ENCODE measurements at places on chromosomes 2 and 18.

DNA sequence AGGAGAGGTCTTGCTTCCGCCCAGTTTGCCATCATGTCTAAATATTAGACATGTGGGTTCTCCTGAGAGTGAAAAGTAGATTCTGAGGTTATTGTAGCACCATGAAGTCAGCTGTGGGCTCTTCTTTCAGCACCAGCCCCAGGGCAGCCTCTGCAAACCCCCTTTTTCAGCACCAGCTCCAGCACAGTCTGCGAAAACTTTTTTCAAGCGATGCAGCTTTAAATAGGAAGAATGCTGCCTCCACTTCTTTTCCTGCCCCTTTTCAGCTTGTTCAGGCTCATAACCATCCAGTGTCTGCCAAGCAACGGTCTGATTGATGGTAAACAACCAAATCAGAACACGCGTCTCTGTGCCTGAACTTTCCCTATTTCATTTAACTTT is at the start of gene COL5A2:
TSS of gene COL5A2 (minus strand) at position 192 of the 381 bp plus-strand sequence. CDS start at position 35, 157 bp downstream.
- DNase-seq, result peak; percentile 58

- no peak for DNase-seq
These were observed 12.2 kb downstream of the ASIC4 start for GRCh38 chr2:219526320-219527075.

- peak; percentile 18 for DNase-seq
These were observed 549.0 kb upstream of the VRK2 start for GRCh38 chr2:57497489-57498096.

DNA sequence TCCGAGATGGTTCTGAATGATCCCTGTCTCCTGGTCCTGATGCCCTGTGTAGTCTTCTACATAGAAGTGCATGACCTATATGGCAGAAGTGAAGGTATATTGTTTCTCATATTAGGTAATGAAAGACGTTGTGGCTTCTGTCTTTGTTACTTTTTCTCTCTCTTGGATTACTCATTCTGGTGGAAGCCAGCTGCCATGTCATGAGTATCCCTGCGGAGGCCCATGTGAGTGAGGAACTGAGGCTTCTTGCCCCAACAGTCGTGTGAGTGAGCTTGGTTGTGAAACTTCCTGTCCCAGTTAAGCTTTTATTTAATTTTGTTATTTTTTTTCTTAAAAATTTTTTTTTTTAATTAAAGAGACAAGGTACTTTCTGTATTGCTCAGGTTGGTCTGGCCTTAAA is 134.7 kb downstream of the UBR3 start:
- no peak for DNase-seq

DNA sequence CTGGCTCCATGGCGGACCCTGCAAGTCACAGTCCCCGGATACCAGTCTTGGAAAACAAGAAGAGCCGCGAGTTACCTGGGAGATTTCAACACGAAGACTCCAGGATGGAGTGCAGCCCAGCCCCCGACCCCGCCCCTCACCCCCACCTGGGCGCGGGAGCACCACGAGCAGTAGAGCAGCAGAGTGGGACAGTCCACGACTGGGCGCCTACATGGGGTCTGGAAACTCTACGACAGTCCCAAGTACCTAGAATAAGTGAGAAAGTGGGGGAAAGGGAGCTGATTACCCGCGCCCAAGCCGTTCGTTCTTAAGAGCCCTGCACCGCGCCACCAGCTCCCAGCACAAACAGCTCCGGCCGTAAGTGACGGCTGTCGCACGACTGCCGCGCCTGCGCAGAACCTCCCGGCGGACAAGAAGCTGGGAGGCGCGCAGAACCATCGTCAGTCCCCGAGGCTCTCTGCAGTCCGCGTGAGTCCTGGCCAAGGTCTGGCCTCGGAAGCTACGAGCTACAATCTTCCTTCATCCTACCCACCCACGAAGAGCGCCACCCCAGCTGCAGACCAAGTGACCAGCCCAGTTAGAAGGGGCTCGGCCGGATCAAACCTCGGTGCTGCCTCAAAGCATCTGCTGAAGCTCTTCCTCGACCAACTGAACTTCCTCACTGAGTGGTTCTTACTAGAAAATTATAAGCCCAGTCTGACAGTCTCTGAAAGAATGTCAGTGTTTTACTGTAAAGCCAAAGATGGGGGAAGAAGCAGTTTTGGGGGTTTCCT is at the start of gene DPY30:
TSS of gene DPY30 (minus strand) at position 359 of the 773 bp plus-strand sequence. CDS start at position 10, 349 bp downstream.
- peak; percentile 62 for DNase-seq

DNA sequence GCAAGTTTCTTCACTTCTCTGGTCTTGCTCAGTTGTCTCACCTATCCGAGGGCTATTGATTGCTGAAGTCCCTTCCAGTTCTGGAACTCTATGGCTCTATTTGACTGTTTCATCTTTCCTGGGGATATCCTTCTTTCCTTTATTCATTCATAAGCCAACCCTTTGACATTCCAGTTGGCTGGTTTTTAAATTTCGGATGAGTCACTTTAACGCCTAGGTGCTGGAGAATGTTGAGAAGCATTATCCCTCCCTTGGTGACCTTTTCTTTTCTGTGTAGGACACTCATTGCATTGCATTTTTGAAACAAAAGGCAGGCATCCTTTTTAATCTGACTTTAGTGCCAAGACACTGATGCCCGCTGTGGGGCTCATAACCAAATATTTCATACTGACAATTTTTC is 307.1 kb downstream of the TSN start:
- no peak for DNase-seq

DNA sequence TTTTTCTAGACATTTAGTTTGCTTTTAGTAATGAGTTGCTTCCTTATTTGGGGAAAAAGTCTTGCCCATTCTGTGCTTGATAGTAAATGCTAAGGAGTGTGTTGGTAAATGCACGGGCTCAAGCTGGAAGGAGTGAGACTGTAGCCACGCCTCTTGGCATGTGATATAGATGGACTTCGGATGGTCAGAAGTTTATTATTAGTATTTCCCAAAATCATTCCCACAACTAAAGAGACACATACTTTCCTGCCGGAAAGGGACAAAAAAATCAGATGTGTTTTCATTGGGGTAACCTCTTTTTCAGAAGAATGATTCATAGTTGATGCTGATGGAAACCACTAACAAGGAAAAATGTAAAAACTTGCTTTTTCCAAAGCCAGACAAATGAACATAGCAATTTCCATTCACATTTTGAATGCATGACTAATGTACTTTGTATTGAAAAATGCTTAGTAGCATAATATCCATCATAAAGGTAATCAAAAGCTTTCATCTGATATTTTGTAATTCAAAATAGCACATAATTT is 133.2 kb downstream of the ZNF532 start:
- no peak for DNase-seq

DNA sequence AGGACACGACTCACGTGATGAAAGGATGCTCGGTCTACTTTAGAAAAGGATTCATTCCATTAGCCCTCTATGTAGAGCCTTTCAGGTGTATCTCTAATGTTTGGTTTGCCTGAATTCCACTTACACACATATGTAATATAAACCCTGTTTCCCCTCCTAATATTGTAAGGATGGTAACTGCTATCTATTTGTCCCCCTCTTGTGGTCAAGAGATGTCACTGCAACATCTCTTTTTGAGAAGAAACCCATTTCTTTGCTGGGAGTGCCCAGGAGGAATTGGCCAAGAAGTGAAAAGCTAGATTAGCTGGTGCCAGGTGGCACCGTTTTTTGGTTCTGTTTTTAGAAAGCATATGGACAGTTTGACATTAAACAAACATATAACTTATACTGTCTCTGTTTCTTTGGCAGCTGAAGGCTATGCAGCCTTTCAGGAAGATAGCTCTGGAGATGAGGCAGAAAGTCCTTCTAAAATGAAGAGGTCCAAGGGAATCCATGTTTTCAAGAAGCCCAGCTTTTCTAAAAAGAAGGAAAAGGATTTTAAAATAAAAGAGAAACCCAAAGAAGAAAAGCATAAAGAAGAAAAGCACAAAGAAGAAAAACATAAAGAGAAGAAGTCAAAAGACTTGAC is 41.2 kb downstream of the RALBP1 start:
- DNase-seq, result no peak

DNA sequence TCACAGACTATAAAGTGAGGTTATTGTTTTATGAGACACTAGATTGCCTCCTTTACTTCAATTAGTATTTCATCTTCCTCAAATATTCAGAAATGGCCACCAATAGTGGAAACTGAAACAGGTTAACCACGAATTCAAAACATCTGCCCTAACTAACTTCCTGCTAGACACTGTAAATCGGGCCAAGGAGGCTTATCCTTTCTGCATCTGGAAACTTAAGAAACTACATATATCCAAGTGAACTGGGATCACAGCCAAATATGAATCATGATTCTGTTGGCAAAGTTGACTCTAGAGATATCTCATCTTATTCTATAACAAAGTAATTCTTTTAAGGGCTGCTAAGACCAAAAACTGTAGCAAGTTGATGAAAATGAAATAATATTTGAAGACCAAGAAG is 136.6 kb upstream of the ZC3H15 start:
- peak; percentile 84 for DNase-seq

Data from glomerular endothelial cell (primary cell).